ENCODE measurements at places on chromosomes 7 and 10.

- no peak for DNase-seq
Observed at GRCh38 chr10:103231047-103231551, 14.6 kb upstream of the RPEL1 start.

GRCh38 chr7:17781491-17782215, 158.6 kb downstream of the SNX13 start:
- no peak for DNase-seq

- DNase-seq: no peak
Observed at GRCh38 chr10:99938563-99938962, 71.2 kb downstream of the DNMBP start.

GRCh38 chr10:59587083-59587755, 122.4 kb downstream of the SLC16A9 start:
- DNase-seq: no peak

GRCh38 chr7:76332078-76332477, 26.7 kb downstream of the YWHAG start:
- DNase-seq: no peak

DNA sequence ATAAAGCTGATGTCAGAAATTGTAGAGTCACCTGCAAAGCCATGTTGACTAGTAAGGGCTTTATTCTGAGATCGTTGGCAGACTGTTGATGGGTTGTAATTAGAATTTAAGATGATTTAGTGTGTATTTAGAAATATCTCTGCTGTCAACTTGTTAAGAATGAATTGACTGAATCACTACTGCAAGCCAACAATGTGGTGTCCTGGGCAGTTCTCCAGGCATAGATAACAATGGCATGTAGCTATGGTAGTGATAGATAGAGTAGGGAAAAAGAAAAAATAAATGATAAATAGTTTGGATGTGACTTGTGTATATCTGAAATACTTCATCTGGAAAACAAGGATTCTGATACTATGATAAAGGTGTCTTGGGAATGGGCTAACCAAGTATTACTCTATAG, 640.2 kb downstream of the ARL4A start:
- DNase-seq: no peak

Data from NK-92 treated with Interleukin-12 subunit alpha and Interleukin-12 subunit beta, amount 100 ng/mL, for 24 hours (cell line).